ENCODE measurements at places on chromosomes 2 and 18.
A peak's percentile ranks its signal among the peaks of the same experiment; 100 is the strongest.

GRCh38 chr2:182359990-182360662, 66.7 kb downstream of the PDE1A start:
- DNase-seq = no peak

- no peak for DNase-seq
Observed at GRCh38 chr2:151975460-151976414, 123.1 kb downstream of the CACNB4 start.

GRCh38 chr2:240344904-240345303, 90.6 kb upstream of the GPC1 start:
- no peak for DNase-seq

GRCh38 chr2:142892715-142893114, 15.3 kb downstream of the KYNU start:
- no peak for DNase-seq

DNA sequence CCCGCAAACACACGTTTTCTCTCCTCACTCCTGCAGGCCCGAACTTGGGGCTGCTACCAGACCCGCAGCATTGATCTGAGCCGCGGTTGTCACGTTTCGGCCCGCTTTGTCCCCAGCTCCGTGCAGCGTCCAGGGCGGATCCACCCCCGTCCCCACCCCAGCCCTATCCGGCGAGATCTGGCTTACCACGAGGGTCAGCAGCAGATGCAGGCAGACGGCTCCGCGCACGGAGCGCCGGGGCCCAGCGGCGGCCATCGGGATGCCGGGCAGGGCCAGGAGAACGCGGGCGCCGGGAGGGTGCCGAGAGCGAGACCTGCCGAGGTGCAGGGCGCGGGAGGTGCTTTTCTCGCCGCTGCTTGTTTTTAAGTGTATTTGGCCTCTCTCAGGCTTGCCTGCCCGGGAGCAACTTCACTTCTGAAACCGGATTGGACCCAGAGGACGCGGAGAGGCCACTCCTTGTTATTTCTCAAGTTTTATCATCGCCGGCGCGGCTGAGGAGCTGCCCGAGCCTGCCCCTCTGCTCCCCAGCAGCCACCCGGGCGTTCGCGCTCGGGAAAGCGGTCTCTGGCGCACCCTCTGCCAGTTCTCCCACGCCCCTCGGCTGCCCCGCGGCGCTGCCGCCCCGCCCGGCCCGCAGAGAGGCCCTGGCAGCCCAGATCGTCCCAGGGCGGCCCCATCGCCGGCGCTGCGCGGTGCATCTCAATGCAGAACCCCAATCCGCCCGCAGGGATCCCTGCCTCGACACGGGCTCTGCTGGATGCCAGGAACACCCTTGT, at the start of gene DSC3:
Gene DSC3, minus strand, starts transcription at position 337 of the 776 bp plus-strand sequence. Its CDS starts 82 bp downstream, at position 255.
- peak; percentile 83 for DNase-seq

DNA sequence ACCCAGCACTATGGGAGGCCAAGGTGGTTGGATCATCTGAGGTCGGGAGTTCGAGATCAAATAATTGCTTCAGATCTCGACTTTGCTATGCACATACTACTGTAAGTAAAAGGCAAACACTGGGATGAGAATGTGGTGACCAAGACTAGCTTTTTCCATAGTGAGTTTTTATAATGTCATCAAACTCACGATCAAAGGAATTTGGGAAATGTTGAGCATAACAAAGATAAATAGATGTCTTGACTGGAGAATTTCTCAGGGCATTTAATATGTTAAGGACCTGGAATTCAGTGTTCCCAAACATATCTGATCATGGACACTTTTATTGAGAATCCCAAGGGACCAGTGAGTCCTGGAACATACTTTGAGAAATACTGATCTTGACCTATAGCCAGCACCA, 205.6 kb downstream of the ARHGAP15 start:
- no peak for DNase-seq

DNA sequence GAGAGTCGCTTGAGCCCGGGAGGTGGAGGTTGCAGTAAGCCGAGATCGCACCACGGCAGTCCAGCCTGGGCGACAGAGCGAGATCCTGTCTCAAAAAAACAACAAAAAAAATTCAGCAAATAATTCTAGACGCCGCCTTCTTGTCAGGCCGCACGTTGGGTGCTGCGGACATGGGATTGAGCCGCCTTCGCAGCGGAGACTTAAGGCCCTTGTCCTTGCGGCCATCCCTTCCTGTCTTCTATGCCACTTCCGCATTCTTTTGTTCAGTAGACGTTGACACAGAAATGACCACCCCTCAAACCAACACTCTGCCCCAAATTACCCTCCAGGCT, 15.8 kb downstream of the PTPN18 start:
- DNase-seq = no peak

DNA sequence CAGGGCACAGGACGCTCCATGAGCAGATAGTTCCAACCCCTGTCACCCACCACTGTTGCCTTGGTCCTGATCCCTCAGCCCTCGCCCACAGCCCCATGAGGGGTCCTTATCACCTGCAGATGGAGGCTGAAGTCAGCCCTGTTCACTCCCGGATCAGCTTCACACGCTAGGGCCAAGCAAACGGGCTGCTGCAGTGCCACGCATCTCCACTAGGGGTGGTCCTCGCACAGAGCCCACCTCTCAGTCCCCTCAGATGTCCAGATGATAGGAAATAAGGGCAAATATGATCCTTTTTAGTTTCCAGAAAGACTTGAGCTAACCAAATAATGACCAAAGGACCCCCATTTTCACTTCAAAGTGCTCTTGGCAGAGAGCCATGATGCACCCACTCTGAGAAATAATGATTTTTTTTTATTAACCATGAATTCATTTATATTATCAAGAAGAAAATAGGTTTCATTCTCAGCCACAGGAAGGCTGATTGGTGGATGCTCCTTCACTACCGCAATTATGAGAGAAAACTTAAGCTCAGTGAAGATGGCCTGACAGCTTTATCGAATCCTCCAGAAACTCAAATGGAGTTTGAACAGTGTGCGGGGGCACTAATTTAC, 71.9 kb upstream of the KLHL29 start:
- DNase-seq = no peak

- DNase-seq = no peak
Observed at GRCh38 chr18:61554117-61554776, 221.0 kb downstream of the CDH20 start.

GRCh38 chr18:12751891-12752290, 49.0 kb downstream of the PSMG2 start:
- no peak for DNase-seq

Measured in right kidney (tissue), 9 donors.